HFFc6 (cell line): ENCODE measurements at places on chromosomes 11 and 22. TPM values are rescaled to one million over a fixed set of nuclear protein-coding genes. Genes with fewer than 3 reads are reported as not detected.

GRCh38 chr11:120756931-120757330 lies 245.4 kb downstream of the GRIK4 start:
- no peaks in the 10 kb centered on the region for H3K4me1 ChIP-seq
- DNase-seq: no peak
- peaks cover 15% of the 10 kb centered on the region; the same call in 1 of the 2 replicates for H3K27me3 ChIP-seq
- no peaks in the 10 kb centered on the region for H3K36me3 ChIP-seq

DNA sequence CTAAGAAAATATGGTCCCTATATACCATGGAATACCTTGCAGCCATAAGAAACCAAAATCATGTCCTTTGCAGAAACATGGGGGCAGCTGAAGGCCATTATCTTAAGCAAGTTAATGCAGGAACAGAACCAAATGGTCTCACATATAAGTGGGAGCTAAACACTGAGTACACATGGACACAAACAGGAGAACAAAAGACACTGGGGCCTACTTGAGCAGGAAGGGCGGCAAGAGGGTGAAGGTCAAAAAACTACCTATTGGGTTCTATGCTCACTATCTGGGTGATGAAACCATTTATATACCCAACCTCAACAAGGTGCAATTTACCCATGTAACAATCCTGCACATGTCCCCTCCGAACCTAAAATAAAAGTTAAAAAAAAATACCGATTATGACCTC lies 22.5 kb downstream of the GAS2 start:
- H3K4me3 ChIP-seq: no peak overlapping the region
- H3K4me1 ChIP-seq: no peaks in the 10 kb centered on the region
- H3K27ac ChIP-seq: no peak overlapping the region

DNA sequence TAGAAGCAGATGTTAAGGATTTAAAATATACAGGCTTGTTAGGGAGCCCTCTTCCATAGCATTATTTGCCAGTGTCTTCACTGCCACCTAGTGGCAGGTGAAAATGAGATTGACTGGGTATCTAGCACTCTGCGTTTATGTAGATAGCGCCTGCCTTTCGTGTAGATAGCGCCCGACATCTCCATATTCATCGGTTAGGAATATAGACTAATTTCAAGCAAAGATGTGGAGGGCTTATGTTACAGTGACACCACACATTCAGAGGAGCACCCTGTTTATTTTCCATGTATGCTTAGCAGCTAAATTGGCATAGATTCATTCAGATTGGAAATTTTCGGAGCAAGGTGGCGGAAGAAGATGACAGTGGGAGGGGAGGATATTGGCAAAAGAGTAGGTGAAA lies 72.0 kb downstream of the SLC5A12 start:
- H3K36me3 ChIP-seq: no peaks in the 10 kb centered on the region
- peak; percentile 48 for DNase-seq
- peaks cover 2% of the 10 kb centered on the region; the same call in 1 of the 2 replicates for H3K27me3 ChIP-seq
- no peak overlapping the region for H3K27ac ChIP-seq
- H3K4me1 ChIP-seq: no peaks in the 10 kb centered on the region
- no peak overlapping the region for H3K4me3 ChIP-seq

DNA sequence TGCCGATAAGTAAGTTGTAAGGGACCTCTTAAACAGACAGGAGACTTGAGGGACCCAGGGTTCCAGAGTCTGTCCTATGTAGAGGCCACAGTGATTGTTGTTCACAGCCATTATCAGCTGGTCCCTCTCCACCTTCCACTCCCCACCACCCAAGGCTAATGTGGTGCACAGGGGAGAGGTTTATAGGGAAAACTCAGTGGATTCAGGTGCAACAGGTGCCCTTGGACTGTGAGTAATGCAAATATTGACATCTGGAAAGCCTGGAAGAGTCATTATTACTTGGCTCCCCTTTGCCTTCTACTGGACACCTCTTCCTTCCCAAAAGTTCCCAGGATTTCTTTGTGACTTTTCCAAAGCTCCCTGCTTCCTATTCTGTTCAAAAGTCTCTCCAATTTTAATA lies 441.1 kb upstream of the CCDC90B start:
- peaks cover 3% of the 10 kb centered on the region for H3K27me3 ChIP-seq
- peaks cover 7% of the 10 kb centered on the region; the same call in 1 of the 2 replicates for H3K4me1 ChIP-seq
- no peaks in the 10 kb centered on the region for H3K36me3 ChIP-seq
- DNase-seq: no peak

DNA sequence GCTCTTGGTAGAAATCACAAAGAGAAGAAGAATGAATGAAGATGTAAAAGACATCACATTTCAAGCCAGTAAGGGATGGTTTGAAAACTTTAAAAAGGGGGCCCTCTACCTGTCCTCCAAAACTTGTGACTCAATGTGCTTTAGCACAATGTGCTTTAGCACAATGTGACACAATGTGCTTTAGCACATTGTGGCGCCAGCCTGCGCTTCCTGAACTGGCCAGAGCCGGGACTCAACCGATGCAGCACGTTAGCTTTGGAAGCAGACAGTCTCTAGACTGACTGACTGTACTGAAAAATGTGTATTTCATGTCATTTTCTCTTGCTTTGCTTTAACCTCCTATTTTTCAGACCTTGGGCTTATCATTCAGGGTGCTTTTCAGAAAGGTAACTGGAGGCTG lies 63.5 kb downstream of the FAM83F start:
- H3K4me1 ChIP-seq: peaks cover 14% of the 10 kb centered on the region
- peaks cover 3% of the 10 kb centered on the region for H3K27me3 ChIP-seq
- no peak for DNase-seq
- H3K36me3 ChIP-seq: no peaks in the 10 kb centered on the region
- no peak overlapping the region for H3K4me3 ChIP-seq
- no peak overlapping the region for H3K27ac ChIP-seq

GRCh38 chr11:35621620-35622019 lies 3.4 kb downstream of the FJX1 start:
- H3K36me3 ChIP-seq: peaks cover 13% of the 10 kb centered on the region; the same call in 1 of the 2 replicates
- peak overlapping the region; percentile 76 for H3K27ac ChIP-seq
- DNase-seq: no peak
- no peaks in the 10 kb centered on the region for H3K27me3 ChIP-seq
- H3K4me3 ChIP-seq: peak overlapping the region; percentile 92

DNA sequence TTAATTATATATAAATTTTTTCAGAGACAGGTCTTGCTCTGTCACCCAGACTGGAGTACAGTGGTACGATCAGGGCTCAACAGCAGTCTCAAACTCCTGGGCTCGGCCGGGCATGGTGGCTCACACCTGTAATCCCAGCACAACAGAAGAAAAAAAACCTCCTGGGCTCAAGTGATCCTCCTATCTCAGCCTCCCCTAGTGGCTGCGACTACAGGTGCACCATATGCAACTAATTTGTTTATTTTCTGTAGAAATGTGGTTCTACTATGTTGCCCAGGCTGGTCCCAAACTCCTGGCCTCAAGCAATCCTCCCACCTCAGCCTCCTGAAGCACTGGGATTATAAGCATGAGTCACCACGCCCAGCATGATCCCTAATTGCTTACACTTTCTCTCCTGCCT lies 56.1 kb upstream of the SLC35C1 start:
- H3K27me3 ChIP-seq: peaks cover 37% of the 10 kb centered on the region
- DNase-seq: no peak
- no peak overlapping the region for H3K27ac ChIP-seq
- H3K4me1 ChIP-seq: no peaks in the 10 kb centered on the region

GRCh38 chr11:134228625-134229024 lies 4.2 kb downstream of the VPS26B start:
- H3K4me1 ChIP-seq: peaks cover 59% of the 10 kb centered on the region
- peaks cover 10% of the 10 kb centered on the region; the same call in 1 of the 2 replicates for H3K36me3 ChIP-seq
- H3K27ac ChIP-seq: peak overlapping the region; percentile 81; the same call in 1 of the 2 replicates
- peak; percentile 67 for DNase-seq
- H3K27me3 ChIP-seq: no peaks in the 10 kb centered on the region

DNA sequence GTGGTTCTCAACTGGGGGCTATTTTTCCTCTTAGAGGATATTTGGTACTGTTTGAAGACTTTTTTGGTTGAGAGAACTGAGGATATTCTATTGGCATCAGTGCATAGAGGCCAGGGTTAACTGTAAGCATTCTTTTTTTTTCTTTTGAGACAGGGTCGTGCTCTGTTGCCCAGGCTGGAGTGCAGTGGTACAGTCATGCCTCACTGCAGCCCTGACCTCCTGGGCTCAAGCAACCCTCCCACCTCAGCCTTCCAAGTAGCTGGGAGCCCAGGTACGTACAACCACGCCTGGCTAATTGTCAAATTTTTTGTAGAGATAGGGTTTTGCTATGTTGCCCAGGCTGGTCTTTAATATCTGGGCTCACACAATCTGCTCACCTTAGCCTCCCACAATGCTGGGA lies 12.9 kb downstream of the MMP7 start:
- H3K27me3 ChIP-seq: peaks cover 36% of the 10 kb centered on the region
- no peak overlapping the region for H3K27ac ChIP-seq
- H3K4me3 ChIP-seq: no peak overlapping the region

DNA sequence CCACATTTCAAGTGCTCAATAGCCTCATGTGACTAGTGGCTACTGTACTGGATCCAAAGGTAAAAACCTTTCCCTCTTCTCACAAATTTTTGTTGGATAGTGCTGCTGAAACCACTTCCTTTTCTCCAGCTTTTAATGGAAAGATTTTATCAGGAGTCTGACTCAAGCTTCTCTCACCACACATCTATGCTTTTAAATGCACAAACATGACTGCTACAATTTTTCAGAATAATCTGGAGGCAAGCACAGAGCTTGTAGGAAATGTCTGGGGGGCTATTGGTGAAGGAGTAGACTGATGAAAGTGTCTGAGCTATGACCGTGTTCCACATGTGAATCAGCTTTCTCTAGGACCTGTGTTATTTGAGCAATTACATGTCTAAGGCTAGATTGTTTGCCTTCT lies 101.1 kb upstream of the FAT3 start:
- H3K4me3 ChIP-seq: no peak overlapping the region; the same call in 1 of the 2 replicates
- H3K4me1 ChIP-seq: peaks cover 27% of the 10 kb centered on the region; the same call in 1 of the 2 replicates
- H3K36me3 ChIP-seq: no peaks in the 10 kb centered on the region; the same call in 1 of the 2 replicates
- peak overlapping the region; percentile 70; the same call in 1 of the 2 replicates for H3K27ac ChIP-seq

GRCh38 chr11:33534575-33534974 lies 166.1 kb downstream of the C11orf91 start:
- peaks cover 77% of the 10 kb centered on the region for H3K4me1 ChIP-seq
- peak; percentile 36 for DNase-seq
- H3K4me3 ChIP-seq: peak overlapping the region; percentile 16; the same call in 1 of the 2 replicates
- H3K27ac ChIP-seq: peak overlapping the region; percentile 82

DNA sequence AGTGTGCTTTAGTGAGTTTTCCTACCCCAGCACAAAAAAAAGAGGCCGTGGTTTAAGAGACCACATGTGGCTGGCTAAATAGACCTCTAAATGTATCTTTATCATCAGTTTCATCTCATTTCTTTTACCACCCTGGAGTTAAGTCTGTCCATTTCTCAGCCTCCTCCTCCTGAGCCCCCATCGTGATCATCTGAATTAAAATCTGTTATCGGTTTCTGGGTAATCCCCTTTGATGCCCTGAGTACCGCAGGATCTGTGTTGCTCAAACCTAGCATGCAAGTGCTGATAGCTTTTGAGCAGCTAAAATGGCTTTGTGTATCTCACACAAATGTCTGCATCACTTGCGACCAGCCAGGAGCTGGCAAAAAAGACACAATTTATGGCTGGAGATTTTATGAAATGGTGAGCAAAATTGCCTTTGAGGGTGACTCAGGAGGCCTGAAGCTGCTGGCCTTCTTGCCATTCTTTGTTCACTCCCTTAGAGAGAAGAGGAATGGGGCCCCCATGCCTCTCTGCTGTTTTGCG lies 236.5 kb downstream of the NTM start:
- H3K27ac ChIP-seq: no peak overlapping the region
- peaks cover 26% of the 10 kb centered on the region for H3K27me3 ChIP-seq
- no peak overlapping the region for H3K4me3 ChIP-seq

- no peaks in the 10 kb centered on the region for H3K36me3 ChIP-seq
- DNase-seq: no peak
- H3K27ac ChIP-seq: no peak overlapping the region
- peaks cover 10% of the 10 kb centered on the region for H3K27me3 ChIP-seq
- H3K4me1 ChIP-seq: no peaks in the 10 kb centered on the region
- H3K4me3 ChIP-seq: no peak overlapping the region
These were observed 1.4 kb downstream of the LMNTD2 start for GRCh38 chr11:559020-559620.

GRCh38 chr11:27201454-27202302 lies 161.1 kb downstream of the BBOX1 start:
- H3K36me3 ChIP-seq: no peaks in the 10 kb centered on the region; the same call in 1 of the 2 replicates
- H3K4me1 ChIP-seq: peaks cover 39% of the 10 kb centered on the region
- H3K27me3 ChIP-seq: peaks cover 2% of the 10 kb centered on the region
- peak overlapping the region; percentile 18; the same call in 1 of the 2 replicates for H3K4me3 ChIP-seq
- H3K27ac ChIP-seq: peak overlapping the region; percentile 45; the same call in 1 of the 2 replicates
- DNase-seq: peak; percentile 89

DNA sequence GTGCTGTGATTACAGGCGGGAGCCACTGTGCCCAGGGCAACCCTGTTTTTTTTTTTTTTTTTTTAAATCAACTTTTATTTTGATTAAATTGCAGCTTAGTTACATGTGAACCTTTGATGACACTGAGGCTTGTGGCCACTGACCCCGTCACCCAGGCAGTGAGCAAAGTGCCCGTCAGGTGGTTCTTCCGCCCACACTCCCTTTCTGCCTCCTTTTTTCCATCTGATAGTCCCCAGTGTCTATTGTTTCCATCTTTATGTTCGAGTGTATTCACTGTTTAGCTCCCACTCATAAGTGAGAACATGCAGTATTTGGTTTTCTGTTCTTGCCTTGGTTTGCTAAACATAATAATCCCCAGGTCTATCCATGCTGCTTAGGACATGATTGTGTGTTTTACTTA lies 110.9 kb upstream of the GRK3 start:
- H3K36me3 ChIP-seq: peaks cover 16% of the 10 kb centered on the region
- no peak overlapping the region for H3K27ac ChIP-seq
- H3K27me3 ChIP-seq: no peaks in the 10 kb centered on the region; the same call in 1 of the 2 replicates
- peaks cover 35% of the 10 kb centered on the region for H3K4me1 ChIP-seq
- no peak for DNase-seq
- no peak overlapping the region for H3K4me3 ChIP-seq

GRCh38 chr22:33467620-33468095 lies 409.5 kb upstream of the SYN3 start:
- no peaks in the 10 kb centered on the region; the same call in 1 of the 2 replicates for H3K27me3 ChIP-seq
- no peak overlapping the region for H3K27ac ChIP-seq
- no peak overlapping the region for H3K4me3 ChIP-seq
- H3K4me1 ChIP-seq: no peaks in the 10 kb centered on the region
- peaks cover 6% of the 10 kb centered on the region for H3K36me3 ChIP-seq

DNA sequence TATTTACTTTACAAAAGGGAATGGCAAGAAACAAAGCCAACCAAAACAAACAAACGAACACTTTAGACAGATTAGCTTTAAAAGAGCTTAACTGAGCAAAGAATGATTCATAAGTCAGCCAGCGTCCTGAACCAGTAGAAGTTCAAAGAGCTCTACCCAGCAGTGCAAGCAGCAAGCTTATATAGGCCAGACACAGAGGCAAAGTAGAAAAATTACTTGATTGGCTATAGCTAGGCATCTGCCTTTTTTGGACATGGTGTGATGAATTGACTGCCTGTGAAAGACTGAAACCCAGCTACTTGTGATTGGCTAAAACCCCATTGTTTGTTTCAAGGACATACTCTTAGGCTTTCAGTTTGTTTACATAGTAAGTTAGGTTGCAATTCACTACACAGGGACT lies 2120.0 kb upstream of the RAG2 start:
- no peak for DNase-seq
- H3K4me3 ChIP-seq: no peak overlapping the region
- H3K27ac ChIP-seq: no peak overlapping the region
- H3K36me3 ChIP-seq: no peaks in the 10 kb centered on the region
- no peaks in the 10 kb centered on the region for H3K4me1 ChIP-seq

Gene OR10G4
- not detected in 2 replicates for total RNA-seq

Gene CELF1
- 104 to 123 TPM (median 117 TPM) in 3 replicates for total RNA-seq

Gene LDHAL6A
- not detected in 3 replicates for total RNA-seq

Gene PPME1
- 53.1 to 107 TPM (median 93.6 TPM) in 3 replicates for total RNA-seq

Gene CDC42EP2
- total RNA-seq: 19.0 to 29.9 TPM (median 24.3 TPM) in 3 replicates

Gene FIBIN
- total RNA-seq: 40.8 to 89.9 TPM (median 84.3 TPM) in 3 replicates

Gene IL18BP
- 1.5 to 1.9 TPM (median 1.8 TPM) in 3 replicates for total RNA-seq

Gene SYT13
- not detected in 2 replicates for total RNA-seq
